ENCODE measurements at places on chromosomes 2 and 18.

- ATAC-seq: no peak
These were observed 102.9 kb downstream of the PRKCE start for GRCh38 chr2:45754131-45755010.

- ATAC-seq: no peak
These were observed 45.2 kb downstream of the ADNP2 start for GRCh38 chr18:80154293-80154692.

- ATAC-seq: no peak
These were observed 33.3 kb downstream of the ANTXR1 start for GRCh38 chr2:69046221-69046662.

DNA sequence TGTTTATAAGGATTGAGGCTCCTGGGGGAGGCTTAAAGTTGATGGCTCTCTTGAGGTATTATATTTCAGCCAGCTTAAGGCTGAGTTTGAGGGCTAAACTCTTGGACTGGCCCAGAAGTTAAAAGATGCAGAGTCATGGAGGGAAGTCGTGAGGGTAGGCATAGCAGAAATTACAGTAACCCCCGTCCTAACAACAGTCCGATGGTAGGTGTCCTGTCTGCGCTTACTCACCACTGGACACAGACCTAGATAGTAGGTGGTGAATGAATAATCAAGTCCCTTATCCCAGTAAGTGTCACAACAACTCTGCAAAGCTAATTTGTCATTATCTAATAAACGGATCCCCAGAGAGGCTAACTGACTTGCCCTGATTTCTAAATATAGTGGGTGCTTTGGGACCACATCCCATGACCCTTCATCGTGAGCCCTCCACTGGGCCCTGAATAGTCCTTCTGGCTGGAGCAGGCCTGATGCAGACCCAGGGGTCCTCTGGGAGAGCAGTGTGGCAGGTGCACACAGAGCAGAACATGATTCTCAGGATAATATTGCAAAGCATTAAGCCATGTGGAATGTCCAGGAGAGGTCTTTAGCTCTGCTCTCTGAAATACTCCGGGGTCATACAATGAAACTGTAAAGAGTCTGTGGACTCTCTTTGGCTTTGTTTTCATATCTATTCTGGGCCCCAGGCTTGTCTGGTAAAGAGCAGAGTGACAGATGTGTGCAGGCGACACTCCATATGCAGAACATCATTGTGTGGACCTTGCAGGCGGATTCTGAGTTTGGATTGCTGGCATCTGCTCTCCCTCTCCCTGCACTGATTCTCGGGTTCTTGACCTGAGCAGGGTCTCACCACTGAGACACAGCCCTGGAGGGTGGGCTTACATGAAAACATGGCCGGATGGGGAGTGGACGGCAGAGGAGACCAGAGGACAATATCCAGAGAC, 98.1 kb downstream of the RNF144A start:
- peak; percentile 39 for ATAC-seq

- no peak for ATAC-seq
These were observed 591.3 kb upstream of the SYT4 start for GRCh38 chr18:43868497-43868995.

- ATAC-seq: no peak
These were observed 1065.2 kb upstream of the FAM98A start for GRCh38 chr2:34664266-34664665.

- no peak for ATAC-seq
These were observed 281.0 kb upstream of the KYNU start for GRCh38 chr2:142596334-142597088.

GRCh38 chr2:41878716-41879234, 169.0 kb upstream of the PKDCC start:
- ATAC-seq: no peak

DNA sequence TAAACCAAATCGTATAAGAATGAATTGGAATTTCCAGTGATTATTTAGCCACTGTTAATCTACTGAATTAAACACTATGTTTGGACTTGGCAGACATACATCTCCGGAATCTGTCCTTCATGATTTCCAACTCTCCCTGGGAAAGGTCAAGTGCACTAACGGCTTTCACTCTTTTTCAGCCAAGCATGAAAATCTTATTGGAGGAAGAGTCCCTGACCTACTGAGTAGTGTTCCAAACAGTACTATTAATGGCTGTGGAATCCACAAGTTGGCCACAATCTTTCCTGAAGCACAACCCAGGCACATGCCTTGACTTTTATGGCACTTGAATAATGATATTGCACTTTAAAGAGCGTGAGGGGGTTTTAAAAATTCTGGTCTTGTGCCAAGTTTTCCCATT, 318.9 kb upstream of the RND3 start:
- no peak for ATAC-seq

DNA sequence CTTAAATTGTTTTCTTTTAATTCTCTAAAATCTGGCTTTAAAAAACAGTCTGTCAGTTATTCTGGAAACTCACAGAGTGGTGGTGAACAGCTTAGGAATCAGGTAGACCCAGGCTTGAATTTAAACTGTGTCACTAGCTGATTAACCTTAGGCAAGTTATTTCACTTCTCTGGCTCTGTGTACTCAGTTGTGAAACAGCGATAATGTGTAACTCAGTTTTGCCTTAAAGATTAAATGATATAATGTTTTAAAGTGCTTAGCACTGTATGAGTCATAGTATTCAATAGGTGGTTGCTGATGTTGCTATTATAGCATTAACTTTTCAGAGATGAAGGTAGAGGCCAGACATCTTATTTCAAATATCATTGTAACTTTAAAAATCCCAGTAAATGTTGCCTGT, 40.7 kb downstream of the PKP4 start:
- no peak for ATAC-seq

DNA sequence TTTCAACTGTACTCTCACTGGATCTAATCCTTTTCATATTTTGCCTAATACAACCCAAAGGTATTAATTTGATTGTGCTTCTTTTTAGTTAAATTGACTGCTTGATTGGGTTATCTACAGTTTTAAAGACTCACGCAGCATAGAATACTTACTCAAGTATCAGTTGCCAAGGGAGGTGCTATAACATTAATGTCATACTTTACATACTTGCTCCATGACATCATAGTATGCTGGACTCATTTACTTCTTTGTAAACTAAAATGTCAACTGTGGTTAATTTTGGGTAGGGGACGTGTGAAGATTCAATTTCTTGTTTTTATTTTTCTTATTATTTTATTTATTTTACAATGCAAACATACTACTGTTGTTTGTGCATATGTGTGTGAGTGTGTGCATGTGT, 716.2 kb upstream of the VRK2 start:
- ATAC-seq: no peak

- ATAC-seq: no peak
These were observed 87.7 kb upstream of the FSHR start for GRCh38 chr2:49241991-49242390.

- peak; percentile 84 for ATAC-seq
These were observed 15.5 kb downstream of the PXDN start for GRCh38 chr2:1728821-1729220.

- ATAC-seq: no peak
These were observed 181.2 kb downstream of the UBE2E3 start for GRCh38 chr2:181161615-181162014.

Measured in motor neuron (in vitro differentiated cells).